ENCODE measurements at places on chromosomes 2 and 18.

- no peak for DNase-seq
Observed at GRCh38 chr2:137178951-137179377, 413.6 kb downstream of the THSD7B start.

GRCh38 chr18:57063601-57064103 is 83.2 kb upstream of the BOD1L2 start:
- no peak for DNase-seq

- no peak for DNase-seq
Observed at GRCh38 chr18:3238742-3239141, 8.9 kb upstream of the MYL12A start.

DNA sequence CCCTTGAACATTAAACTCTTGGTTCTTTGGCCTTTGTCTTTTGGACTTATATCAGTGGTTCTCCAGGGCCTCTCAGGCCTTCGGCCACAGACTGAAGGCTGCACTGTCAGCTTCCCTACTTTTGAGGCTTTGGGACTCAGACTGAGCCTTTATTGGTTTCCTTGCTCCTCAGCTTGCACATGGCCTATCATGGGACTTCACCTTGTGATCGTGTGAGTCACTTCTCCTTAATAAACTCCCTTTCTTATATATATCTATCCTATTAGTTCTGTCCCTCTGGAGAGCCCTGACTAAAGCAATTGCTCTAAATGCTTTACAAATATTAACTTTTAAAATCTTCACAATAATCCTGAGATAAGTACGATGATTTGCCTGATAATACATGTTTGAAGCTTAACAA is 353.6 kb upstream of the TRIB2 start:
- DNase-seq: no peak

DNA sequence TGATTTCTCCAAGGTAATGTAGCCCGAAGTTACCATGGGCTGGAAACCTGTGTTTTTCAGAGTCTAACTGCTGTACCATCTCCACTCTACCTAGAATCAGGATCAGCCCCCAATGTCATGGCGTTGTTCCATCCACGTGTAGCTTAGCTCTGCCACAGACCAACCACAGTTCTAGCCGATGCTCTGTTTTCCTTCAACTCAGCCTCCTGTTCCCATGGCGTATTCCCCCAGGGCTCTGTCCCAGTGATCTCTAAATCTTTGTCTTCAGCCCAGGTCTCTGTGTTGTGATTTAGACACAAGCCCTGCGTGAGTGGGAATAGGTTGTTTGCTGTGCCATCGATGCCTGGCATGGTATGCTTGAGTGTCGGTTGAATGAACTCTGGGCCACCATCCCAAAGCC is 53.4 kb downstream of the LPIN1 start:
- no peak for DNase-seq

DNA sequence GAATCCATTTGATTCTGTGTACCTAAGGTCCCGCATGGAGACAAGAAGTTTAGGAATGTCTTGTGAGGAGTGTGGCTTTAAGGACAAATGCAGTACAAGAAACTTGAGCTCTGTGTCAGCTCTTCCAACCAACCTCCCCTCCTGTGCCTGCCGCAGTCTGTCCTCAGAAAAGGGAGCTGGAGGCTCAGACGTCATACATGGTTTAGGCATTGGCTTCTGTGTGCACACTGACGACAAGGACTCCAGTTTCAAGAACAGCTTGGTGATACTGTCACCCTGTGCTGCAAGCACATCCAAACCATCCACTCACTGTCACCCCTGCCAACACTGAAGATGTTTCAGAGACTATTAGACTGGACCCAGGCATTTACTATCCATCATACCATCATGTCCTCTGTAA is 470.4 kb downstream of the IRS1 start:
- DNase-seq: no peak

GRCh38 chr2:29420464-29420863 is 305.2 kb downstream of the CLIP4 start:
- DNase-seq: no peak

DNA sequence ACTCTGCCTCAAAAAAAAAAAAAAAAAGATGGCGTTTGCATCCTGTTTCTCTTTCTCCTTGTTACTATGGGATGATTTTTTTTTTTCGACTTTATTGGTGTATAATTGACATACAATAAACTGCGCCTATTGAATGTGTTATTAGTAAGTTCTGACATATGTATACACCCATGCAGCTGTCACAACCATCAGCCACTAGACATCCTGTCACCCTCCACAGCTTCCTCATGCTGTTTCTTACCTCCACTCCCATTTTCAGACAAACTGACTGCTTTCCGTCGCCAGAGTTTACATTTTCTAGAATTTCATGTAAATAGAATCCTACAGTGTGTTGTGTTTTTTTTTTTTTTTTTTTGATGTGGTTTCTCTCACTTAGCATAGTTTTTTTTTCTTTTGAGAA is 27.9 kb downstream of the RRM2 start:
- no peak for DNase-seq

- DNase-seq: no peak
Observed at GRCh38 chr2:71336802-71337201, 5.2 kb downstream of the ZNF638 start.

- DNase-seq: no peak
Observed at GRCh38 chr2:8569332-8569930, 112.4 kb upstream of the ID2 start.

GRCh38 chr2:44429034-44429433 is 67.3 kb downstream of the CAMKMT start:
- no peak for DNase-seq

GRCh38 chr2:850429-850828 is 100.2 kb upstream of the SNTG2 start:
- DNase-seq: no peak

GRCh38 chr2:241771286-241772062 is 5.1 kb upstream of the GAL3ST2 start:
- DNase-seq: peak; percentile 10

DNA sequence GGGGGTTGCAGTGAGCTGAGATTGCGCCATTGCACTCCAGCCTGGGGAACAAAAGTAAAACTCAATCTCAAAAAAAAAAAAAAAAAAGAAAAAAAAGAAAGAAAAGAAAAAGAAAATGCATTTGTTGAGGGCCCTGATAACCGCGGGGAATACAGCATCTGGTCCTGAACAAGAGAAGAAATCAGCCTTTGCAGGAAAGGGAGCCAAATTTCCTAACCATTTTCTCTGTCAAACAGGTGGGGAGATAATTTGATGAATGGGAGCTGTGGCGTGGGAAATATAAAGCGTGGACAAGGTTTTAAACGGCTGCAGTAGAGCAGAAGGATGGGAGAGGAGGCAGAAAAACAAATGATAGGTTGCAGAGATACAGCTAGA is 864 bp downstream of the E2F6 start:
- DNase-seq: no peak

GRCh38 chr18:48193521-48194492 is 215.4 kb downstream of the ZBTB7C start:
- no peak for DNase-seq

GRCh38 chr2:175350105-175350504 is 168.6 kb upstream of the ATP5MC3 start:
- no peak for DNase-seq

- DNase-seq: no peak
Observed at GRCh38 chr2:159262226-159262625, 24.3 kb downstream of the WDSUB1 start.

DNA sequence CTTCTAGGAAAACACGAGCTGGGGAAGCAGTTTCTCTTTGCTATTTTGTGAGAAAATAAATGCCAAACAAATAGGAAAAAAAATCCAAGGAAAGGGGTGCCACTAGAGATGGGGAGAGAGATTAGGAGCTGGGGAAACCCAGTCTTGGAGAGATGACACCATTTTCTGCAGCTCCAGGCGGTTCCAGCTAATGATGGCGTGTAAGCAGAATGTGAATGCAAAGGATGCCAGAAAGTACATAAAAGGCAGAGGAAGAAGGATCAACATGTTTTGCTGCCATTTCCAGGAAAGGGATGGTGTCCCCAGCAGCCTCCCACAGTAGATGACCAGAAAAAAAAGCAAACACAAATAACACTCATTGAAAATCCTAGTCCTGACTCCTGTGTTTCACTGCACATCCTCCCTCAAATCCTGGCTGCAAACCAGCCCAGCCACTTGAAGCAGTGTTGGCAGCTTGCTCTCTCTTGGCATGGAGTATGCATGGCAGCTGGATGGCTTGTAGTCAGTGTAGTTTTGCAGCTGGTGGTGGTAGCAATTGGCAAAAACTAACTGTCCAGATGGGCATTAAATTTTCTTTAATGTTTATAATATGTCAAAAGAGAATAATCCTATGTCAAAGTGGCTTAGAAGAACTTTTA is 93.6 kb downstream of the FTCDNL1 start:
- no peak for DNase-seq

DNA sequence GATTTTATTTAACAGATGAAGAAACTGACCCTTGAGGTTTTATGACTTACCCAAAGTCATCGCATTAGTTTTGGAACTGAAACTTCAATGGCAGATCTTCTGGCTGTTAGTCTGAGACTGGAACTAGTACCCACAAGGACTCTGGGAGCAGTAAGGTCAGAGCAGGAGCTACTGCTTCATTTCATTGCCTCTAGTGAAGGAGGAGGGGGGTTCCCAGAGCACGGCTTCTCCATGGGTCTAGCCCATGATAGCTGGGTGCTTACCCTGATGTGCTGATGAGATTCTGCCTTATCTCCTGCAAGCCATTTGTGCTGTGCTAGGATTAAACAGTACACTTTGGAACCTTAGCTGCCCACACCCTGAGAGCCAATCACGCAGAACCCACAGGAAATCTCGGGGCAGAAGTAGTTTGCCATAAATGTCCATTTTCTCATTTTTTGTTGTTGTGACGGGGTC is 5.4 kb upstream of the RNASEH1 start:
- DNase-seq: no peak

DNA sequence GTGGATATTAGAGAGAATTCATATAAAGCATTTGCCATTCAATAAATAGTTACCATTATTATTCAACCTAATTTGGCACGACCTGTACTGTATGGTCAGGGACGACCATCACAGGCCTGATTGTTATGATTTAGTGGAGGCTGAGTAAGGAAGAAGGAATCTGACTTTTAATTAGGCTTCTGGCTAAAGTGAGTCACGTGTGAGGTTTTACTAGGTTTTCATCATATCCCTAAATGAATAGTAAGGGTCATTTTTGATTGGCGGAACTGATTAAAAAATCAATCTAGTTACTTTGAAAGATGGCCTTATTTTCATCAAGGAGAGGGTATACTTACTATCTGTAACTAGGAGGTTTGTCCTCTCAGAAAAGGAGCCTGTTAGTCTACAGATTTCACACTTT is 143.4 kb downstream of the ADCYAP1 start:
- no peak for DNase-seq

DNA sequence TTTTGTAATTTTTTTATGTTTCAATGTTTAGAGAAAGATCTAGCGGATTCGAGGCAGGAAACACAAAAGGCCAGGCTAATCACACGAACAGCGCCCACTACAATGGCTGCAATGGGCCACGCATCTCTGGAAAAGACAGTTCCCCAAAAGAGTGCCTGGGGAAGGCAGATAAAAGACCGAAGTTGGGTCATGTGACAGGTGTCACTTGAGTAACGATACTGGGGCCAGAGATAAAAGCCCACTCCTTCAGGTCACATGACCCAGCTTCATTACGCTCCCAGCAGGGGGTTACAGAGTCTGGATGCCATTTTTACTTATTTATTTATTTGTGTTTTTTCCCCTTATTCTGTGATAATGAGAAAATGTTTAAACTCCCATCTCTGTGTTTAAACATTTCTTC is 95.4 kb downstream of the CDK15 start:
- no peak for DNase-seq

GRCh38 chr2:113376253-113376912 is 61.1 kb upstream of the ZNG1B start:
- no peak for DNase-seq

DNA sequence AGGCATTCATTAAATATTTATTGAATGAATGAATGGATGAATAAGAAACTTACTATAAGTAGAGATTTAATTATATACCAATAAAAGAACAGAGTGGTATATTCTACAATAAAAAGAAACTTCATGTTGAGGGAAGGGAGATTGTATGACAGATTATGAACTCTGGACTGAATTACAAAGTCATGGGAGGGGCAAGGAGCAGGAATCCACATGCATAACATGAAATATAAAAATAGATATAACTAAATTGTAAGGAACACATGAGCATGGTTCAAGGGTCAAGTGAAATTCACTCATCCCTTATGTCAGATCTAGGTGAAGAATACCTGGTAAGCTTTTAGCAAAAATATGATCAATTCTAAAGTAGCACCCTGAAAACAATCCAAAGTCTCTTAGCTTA is 27.1 kb upstream of the TLK1 start:
- DNase-seq: no peak
